Activated T-cell treated with anti-CD3 and anti-CD28 coated beads, Interleukin-2, amount 50 U/mL, for 72 hours (primary cell): ENCODE measurements at places on chromosomes 1 and 21. TPM values are rescaled to one million over a fixed set of nuclear protein-coding genes. Genes with fewer than 3 reads are reported as not detected.

DNA sequence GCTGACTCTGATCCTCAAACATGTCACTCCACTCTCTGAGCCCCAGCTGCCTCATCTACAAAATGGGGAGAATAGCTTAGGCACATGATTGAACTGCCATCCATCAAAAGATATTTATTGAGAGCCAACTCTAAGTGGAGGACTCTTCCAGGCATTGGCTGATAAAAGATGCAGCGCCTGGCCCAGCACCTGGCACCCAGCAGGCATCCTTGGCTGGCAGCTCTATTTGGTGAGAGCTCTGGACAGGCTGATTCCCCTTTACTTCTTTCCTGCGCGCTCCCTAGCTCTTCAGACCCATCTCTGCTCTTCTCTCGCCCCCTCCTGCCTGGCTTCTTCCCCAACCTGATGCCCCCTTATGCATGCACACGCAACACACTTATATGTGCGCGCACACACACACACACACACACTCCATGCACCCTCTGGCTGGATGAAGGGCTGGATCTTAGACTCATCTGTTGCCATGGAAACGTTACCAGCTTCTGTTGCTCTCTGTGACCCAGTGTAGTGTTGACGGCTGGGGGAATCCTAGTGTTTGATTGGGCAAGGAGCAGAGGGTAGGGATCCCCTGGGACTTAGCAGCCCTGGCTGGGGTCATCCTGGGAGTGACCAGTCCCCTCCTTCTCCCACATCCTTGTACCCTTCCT lies 49.3 kb downstream of the VWA5B1 start:
- no peak for DNase-seq

GRCh38 chr21:34933609-34934335 lies 115.3 kb downstream of the RUNX1 start:
- peak; percentile 48 for DNase-seq

DNA sequence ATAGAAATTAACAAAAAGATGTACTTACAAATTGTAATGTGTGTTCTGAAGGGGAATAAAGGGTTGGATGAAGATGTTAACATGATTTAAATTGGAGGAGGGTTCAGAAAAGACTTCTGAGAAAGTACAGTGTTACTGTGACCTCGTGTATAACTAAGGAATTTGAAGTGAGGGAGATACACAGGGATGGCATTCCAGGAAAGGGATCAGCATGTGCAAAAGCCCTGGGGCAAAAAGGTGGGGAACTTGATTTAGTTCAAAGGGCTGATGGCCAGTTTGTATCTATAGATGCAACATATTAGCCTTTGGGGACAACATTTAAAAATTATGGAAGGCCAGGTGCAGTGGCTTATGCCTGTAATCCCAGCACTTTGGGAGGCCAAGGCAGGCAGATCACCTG lies 33.3 kb upstream of the DEGS1 start:
- DNase-seq: no peak

GRCh38 chr1:11337580-11338073 lies 64.6 kb downstream of the UBIAD1 start:
- peak; percentile 75 for DNase-seq

OR6P1 gene
- not detected for total RNA-seq

DNA sequence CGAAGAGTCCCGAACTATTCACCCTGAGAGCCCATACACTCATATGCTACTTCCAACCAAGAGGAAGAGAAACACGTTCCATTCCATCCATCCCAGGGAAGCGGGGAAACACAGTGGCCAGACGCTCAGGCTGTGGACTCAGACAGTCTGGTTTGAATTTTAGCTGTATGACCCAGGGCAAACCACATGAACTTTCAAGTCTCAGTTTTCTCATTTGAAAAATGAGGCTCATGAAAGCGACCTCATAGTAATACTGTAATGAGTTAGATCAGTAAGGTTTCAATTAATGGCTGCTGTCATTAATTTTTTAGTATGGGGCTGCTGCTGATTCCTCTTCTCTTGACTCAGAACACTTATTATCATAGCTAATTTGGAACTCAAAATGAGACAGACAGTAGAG lies 1.5 kb downstream of the FCRL4 start:
- DNase-seq: no peak
